Astrocyte (in vitro differentiated cells and primary cell): ENCODE measurements at places on chromosomes 7 and 10. TPM values are rescaled to one million over a fixed set of nuclear protein-coding genes. Genes with fewer than 3 reads are reported as not detected.

The OR6B1 gene
- not detected in 2 replicates for total RNA-seq

The SRRM3 gene
- total RNA-seq = 1.7 and 2.7 TPM in 2 replicates

The RASSF4 gene
- 69.9 and 83.0 TPM in 2 replicates for total RNA-seq

The CYP3A4 gene
- total RNA-seq = not detected in 2 replicates

The SIRT1 gene
- 11.8 and 13.3 TPM in 2 replicates for total RNA-seq

DNA sequence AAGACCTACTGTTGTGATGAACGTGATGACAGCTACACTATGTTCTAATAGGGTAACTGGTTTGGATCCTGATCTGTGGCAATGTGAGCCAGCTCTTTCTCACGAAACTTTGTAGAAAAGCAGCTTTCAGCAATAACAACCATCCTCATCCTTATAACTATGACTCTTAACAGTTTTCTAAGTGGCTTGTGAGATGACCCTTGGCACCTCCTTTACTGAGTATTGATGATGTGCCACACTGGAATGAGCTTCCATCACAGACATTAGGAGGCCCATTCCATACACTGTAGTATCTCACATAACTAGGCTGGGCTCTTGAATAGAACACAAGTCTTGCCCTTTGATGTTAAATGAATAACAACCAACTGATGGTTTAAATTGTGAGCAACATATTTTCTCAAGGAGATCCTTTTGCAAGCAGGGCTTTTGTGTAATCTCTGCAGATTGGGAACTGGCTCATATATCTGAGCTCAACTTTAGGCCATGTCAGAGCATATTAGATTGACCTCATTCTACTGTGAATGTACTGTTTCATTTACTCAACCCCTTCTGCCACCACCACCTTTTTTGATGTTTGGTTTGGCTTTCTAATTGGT is 46.4 kb downstream of the MYPN start:
- peak; percentile 42 for DNase-seq

GRCh38 chr7:44847509-44847919 is 373 bp downstream of the H2AZ2 start:
- peak; percentile 87 for DNase-seq

GRCh38 chr10:124648738-124649137 is 95.4 kb downstream of the FAM53B start:
- DNase-seq = peak; percentile 82

DNA sequence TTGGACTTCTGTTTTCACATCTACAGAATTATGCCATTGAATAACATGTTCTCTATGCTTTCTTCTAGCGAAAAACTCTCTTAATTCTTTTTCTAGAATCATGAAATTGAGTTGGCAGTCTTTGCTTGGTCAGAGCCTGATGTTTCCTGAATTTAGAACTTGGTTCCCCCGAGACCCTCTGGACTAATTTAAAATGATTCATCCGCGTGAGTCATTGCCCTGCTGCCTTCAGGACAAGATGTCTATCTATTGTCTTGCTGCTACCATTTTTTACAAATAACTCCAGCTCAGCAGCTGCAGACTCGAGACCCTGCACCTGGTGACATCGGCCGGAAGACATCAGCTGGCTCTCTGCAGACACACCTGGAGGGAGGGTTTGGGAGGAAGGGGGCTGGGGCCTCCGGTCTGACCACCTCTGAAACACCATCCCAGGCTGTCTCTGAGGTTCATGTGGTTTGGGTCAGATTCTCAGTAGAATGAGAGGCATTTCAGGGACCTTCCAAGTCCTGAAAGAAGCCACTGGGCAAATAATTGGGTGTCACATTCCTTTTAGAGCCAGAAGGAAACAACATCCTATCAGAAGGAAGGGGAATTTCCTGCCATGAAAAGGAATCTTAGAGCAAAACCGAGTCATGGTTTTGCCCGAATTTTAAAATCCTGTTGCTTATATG is 20.9 kb upstream of the KLF6 start:
- DNase-seq = peak; percentile 83

- peak; percentile 33 for DNase-seq
Observed at GRCh38 chr10:132700156-132701098, 85.5 kb downstream of the NKX6-2 start.

DNA sequence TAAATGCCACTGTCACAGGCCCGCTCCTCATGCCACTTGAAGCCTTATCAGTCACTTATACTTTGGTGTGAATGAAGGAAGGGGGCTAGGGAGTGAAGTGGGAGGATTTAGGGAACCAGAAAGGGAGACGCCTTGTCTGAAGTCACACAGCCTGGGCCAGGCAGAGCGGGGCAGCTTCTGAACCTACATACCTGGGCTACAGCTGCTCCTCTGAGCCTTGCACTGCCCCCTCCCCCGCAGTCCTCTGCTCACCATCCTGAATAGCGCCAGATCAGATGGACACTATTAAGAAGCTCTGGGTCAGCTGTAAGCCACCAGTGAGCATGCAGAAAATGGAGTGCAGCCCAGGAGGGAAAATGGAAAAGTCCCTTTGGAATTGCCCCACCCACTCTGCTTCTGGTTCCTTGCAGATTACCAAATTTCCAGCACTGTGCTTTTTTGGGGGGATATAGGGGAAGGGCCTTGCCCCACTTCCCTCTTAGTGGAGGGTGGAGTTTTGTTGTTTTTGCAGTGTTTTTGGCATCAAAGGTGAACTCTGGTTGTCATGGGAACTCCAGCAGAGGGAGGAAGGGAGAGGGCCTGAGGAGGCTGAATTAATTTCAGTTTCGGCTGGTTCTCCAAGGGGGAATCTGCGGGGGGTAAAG is 35.0 kb upstream of the ADCYAP1R1 start:
- DNase-seq = no peak

DNA sequence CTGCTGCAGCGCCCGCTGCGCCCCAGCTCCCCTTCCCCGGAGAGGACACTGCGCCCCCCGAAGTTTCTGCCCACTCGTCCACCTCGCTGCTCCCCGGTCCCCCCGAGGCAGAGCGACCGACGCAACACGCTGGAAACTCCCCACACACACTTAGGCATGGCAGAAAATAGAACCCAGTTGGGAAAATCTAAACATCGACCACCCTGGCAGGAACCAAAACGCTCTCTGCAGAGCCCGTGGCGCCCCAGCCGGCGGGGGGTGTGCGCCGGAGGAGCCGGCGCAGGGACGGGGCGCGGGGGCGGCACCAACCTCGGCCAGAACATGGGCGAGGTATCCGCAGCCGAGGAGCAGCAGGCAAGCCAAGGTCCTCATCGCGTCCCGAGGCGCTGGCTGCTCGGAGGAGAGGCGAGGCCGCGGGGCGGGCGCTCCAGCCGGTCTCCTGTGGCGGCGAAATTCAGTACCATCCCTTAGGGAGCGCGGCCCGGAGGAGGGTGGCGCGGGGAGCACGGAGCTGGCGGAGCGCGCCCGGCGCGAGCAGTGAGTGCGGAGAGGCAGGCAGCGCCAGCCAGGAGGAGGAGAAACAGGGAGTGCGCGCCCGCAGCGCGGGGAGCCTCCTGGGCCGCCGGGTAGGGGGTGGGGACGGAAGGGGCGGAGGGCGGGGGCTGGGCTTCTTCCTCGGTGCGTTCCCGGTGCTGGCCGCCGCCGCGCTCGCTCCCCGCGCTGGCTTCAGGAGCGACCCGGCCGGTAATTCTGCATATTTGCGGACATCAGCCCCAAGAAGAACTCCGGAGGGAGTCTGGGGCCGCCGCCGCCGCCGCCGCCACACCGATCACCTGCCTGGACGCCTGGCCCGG is 789 bp downstream of the PDGFA start:
- peak; percentile 81 for DNase-seq

DNA sequence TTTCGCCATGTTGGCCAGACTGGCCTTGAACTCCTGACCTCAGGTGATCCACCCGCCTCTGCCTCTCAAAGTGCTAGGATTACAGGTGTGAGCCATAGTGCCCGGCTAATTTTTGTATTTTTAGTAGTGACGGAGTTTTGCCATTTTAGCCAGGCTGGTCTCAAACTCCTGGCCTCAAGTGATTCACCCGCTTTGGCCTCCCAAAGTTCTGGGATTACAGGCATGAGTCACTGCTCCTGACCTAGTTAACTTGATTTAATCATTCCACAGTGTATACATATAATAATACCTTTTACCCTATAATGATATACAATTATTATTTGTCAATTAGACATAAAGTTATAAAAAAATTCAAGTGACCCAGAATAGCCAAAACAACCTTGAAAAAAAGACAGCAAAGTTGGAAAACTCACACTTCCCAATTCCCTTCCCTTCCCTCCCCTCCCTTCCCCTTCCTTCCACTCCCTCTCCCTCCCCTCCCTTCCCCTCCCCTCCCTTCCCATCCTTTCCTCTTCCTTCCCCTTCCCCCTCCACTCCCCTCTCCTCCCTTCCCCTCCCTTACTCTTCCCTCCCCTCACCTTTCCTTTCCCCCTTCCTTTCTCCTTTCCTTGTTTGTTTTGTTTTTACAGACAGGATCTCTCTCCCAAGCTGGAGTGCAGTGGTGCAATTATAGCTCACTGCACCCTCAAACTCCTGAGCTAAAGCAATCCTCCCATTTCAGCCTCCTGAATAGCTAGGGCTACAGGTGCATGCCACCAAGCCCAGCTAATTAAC is 14.8 kb upstream of the ZMIZ2 start:
- DNase-seq = peak; percentile 71

DNA sequence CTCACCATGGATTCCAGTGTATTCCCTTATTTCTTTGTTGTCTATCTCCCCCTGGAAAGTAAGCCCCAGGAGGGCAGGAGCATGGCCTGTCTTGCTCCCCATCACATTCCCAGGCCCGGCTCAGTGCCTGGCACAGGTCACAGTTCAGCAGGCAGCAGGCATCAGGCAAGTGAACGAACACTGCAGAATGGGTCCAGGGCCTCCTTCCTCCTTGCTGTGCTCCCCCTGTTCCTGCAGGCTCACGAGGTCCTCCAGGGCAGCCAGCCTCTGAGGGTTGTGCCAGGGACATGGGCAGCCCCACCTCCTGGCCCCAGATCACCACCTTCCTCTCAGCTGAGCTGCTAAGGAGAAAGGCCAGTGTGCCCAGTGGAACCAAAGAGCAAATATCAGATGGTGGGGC is 41.8 kb downstream of the PDLIM1 start:
- DNase-seq = no peak

DNA sequence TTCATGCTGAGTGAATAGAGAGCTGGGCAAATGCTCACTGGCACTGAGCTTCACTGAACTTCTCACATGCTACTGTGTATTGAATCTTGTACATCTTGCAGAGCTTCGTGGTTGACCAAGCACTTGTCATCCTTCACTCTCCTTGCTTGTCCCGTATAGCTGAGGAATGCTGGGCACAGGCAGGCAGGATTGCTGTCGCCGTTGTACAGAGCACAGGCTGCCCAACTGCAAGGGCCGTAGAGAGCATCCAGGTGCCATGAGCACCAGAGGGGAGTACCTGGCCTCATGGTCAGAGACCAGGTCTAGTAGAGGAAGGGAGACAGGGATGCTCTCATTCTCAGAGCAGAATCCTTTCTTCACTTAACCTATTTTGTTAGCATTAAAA is 99.8 kb upstream of the RET start:
- no peak for DNase-seq

DNA sequence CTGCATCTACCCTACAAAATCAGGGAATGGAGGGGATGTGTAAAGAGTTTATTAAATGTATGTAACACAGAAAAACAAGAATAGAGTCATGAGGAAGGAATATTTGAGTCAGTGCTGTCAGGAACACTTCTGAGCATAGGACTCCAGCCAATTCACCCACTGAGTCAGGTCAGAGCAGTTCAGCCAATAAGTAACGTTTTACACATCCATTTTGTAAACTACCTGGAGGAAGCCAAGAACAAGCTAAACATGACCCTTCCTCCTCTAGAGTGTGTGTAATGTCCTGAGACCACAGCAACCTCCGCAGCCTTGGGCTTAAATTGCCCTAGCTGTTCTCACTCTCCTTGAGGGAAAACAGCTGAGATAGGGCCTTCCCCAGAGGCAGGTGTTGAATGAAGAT is 691.5 kb upstream of the LRRN3 start:
- DNase-seq = no peak

GRCh38 chr7:85750454-85750949 is 563.6 kb upstream of the SEMA3D start:
- DNase-seq = peak; percentile 22

DNA sequence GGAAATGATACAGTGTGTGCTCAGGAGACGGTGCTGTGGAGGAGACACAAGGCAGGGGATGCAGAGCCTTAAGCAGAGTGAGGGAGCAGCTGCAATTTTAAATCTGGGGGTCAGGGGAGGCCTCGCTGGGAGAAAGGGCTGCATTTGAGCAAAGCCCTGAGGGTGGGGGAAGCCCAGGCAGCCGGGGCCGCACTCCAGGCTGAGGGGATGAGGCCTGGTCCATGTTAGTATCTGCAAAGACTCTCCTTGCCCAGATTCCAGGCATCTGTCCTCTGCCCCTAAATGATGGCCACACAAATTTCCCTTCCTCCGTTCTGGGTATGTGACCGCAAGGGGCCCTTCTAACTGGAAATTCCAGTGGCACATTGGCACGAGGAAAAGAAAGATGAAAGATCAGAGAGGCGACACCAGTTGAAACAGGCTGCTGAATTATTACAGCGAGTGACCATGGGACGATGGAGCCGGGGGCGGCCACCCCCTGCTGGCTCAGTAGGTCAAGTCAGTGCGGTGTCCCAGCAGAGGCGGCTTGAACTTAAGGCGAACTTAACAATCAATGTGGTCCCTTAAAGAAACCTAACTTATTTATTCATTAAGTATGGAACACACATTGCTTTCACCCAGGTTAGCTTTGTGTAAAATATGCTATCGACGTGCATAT is 62.3 kb upstream of the KAT6B start:
- DNase-seq = no peak

DNA sequence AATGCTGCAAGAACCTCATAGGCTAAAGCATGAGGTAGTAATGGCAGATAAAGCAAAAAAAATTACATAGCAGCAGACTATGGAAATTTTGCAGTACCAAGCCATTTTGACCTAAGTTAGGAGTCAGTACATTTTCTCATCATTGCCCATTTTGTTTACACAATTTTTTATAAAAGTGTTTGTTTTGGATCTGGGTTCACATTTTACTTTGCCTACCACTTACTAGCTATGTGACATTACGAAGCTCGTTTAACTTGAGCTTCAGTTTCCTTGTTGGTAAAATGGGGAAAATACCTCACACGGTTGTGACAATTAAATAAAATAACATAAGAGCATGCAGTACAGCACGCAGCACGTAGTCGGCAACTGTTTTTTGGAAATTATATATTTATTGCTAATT is 99.6 kb downstream of the ADD3 start:
- no peak for DNase-seq

DNA sequence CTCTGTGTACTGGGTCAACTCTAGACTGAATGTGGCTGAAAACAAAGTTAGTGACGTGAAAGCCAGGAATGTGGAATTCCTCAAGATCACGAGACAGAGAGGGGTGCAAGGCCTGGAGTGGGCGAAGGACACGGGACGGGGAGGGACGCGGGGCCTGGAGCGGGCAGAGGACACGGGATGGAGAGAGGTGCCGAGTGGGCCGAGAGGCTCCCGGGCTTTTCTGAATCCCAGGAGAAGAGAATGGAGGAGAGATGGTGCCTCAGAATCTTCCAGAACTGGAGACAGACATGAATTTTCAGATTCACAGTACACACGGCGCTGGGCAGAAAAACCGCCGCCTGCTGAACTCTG is 50.6 kb upstream of the PRKAR1B start:
- no peak for DNase-seq

DNA sequence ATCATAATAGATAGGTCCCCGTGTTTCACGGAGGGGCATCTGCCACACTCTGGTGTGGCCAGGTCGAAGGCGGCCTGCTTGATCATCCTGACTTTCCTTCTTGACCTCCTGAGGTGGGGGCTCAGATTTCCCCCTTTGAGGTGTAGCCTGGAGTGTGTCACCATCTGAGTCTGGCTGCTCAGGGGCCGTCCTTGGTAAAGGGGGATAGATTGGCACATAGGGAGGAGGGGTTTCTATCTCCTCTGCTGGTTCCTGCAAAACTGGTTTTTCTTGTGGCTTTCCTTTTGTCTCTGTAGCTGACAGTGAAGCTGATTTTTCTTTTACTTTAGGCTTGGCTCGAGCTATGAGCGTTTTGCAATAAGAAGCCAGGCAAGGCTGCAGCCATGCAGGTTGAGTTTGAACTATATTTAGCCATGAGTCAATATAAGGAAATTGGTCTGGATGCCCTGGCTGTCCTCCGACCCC is 7.1 kb upstream of the ZNF117 start:
- DNase-seq = peak; percentile 78
